NCI-H446 (cell line): ENCODE measurements at places on chromosomes 3 and 15.

DNA sequence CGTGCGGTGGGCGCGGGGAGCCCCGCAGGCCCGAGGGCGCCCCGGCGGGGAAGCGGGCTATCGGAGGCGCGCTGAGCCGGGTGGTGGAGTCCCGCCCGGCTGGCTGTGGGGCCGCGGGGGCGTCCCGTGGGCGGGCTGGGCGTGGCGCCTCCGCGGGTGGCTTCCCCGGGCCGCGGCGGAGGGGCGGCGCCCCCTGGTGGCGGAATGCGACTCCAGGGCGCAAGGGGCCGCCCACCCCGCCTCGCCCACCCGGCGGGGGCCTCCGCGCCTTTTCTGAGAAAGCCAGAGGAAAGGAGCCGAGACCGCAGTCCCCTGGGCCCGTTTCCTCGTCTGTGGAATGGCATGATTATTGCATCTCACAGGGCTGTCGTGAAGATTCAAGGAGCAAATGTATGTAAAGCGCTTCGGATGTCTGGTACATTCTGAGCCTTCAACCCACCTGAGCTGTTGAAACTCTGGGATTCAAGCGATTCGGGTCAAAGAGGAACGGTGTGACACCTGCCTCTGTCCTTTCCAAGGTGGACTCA lies 31.9 kb upstream of the RAB6B start:
- peak; percentile 46 for DNase-seq

- no peak for DNase-seq
Measured at GRCh38 chr15:94258246-94258645, 26.9 kb downstream of the MCTP2 start.

DNA sequence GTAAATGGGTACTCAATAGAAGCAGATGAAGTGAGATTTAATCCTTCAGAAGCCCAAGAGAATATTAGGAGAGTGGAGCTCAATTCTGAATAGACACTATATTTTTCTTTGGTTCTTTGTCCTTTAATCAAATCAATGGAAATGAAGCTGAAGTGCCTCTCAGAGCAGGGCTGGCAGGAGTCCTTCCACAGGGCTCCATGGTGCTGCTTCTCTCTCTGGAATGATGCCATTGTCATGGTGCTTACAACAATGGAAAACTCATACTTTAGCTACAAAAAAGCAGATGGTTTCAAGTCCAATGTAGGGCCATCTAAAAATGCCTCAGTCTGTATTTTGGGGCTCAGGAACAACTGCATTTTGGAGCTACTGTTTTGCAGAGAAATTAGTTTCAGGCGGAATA lies 125.1 kb downstream of the SNRK start:
- DNase-seq, result no peak

DNA sequence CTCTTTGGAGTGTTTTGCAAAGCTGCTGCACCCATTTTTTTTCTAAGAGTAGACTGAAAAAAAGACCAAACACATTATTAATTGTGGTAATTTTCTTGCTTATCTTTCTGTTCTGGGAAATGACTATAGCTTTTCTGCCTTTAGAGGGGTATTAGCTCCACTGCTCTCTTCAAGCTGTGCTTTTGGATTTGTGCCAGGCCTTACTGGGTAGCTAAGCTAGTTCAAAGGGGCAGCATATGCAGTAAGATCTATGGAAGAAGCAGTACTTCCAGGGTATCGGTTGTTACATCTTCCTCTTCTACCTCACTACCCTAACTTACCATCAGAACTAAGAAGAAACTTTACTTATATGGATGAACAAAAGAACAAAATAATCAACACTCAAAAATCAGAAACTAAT lies 28.7 kb upstream of the ARIH1 start:
- peak; percentile 44 for DNase-seq

DNA sequence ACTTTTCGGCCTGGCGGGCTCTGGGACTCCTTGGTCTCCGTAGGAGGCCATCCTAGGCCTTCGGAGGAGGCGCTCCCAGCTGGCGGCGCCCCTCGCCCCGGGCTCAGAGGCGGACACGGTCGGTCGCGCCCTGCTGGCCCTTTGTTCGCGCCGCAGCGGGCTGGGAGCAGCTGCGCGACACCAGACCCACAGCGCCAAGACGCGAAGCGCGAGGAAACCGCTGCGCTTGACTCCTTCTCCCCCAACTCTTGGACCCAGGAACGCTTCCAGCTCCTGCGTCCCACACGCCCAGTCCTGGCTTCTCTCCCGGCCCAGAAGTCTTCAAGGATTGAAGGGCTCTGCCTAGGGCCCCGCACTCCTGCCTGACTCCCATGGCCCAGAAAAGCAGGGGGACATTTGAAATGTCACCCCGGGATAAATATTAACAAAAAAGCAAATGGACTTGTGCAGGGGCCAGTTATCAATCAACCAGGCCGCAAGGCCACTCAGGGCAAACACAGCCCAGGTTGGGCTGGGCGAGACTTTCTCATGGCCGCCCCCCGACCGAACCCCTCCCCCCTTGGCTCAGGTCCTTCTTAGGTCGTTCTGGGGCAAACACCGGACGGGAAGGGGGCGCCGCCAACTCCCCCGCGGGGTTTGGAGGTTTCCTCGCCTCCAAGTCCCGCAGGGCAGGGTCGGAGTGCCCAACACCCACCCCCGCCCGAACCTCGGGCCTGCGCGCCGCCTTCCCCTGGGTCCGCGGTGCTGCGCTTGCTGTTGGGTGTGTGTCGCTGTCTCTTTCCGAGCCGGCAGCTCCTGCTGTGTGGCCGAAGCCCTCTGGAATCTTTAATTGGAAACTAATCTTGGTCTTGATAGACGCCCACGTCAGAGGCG lies 5.1 kb downstream of the ONECUT1 start:
- DNase-seq, result no peak
